CD8-positive, alpha-beta memory T cell (primary cell): ENCODE measurements at places on chromosomes 7 and 10.
A peak's percentile ranks its signal among the peaks of the same experiment; 100 is the strongest.

- DNase-seq: no peak
These were observed 175.1 kb downstream of the AVL9 start for GRCh38 chr7:32670110-32671025.

- peak; percentile 8 for DNase-seq
These were observed 113.7 kb downstream of the RGS10 start for GRCh38 chr10:119428789-119429188.

DNA sequence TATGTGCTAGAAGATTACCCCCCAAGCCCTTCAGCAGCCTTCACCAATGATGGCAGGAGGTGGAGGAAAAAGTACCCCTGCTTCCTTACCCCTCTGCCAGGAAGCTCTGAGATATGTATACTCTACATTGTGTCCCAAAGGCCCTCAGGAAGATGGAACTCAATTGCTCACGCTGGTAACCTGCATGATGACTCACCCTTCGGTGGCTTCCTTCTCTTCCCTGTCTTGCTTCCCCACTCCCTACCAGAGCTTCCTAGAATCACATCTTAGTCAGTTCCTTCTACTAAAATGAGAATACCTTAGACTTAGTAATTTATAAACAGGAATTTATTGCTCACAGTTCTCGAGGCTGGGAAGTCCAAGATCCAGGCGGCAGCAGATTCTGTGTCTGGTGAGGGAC is 405.6 kb downstream of the TYW1 start:
- no peak for DNase-seq

DNA sequence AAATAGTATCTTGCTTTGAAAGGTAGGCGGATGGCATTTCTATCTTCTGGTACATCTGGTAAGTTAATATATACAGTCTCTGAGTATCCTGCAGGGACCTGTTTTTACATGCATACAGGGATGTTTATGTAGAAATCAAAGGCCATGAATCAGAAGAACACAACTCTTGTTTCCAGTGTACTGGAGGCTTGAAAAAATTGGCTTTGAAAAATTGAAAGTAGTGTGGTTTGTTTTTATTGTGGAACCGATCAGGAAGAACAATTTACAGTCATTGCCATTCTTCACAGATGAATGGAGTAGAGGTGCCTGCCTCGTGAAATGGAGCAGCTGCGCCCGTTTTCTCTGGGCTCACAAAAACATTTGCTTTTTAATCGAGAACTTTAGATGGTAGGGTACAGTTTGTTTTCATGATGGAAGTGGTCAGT is 54.0 kb upstream of the RPA3 start:
- DNase-seq: no peak

GRCh38 chr7:95059842-95060313 is 152.5 kb downstream of the PPP1R9A start:
- DNase-seq: no peak

- no peak for DNase-seq
These were observed 287.2 kb downstream of the HGF start for GRCh38 chr7:81482600-81483186.

- DNase-seq: no peak
These were observed 533 bp upstream of the DMTF1 start for GRCh38 chr7:87151729-87152111.

DNA sequence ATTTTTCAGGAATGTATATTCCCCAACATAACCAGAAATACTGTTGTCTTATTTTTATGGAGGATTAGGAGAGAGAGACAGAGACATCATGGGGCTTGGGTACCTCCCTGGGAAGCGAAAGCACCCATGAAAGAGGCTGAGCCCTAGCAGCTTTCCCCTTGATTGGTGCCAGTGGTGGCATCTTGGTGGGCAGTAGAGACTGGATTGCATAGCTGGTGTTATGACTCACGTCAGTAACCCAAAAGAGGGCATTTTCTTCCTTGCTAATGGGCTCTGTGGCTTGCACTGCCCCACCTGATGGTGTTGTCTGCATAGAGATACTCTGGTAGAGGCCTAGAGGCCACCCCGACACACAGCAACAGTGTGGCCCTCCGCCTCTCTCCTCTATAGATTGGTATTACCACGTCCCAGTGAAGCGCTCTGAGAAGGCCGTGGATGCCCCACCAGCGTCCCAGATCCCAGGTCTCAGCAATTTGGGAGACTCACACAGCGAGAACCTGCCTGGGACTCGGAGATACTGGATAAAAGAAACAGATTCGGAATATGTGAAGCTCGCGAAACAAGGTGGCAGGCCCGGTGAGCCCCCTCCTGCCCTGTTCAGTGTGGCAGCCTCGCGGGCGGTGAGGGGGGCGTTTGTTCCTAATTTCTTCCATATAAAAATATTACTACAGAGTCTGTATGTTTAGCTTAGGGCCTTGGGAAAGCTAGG is 5.8 kb downstream of the C7orf57 start:
- DNase-seq: no peak
